Activated CD8-positive, alpha-beta memory T cell treated with anti-CD3 and anti-CD28 coated beads for 1 hour (primary cell): ENCODE measurements at places on chromosomes 12 and 14.

GRCh38 chr12:105077435-105077834 is 6.8 kb downstream of the ALDH1L2 start:
- DNase-seq: no peak

- no peak for DNase-seq
Measured at GRCh38 chr12:112111931-112112330, 3.3 kb upstream of the NAA25 start.

DNA sequence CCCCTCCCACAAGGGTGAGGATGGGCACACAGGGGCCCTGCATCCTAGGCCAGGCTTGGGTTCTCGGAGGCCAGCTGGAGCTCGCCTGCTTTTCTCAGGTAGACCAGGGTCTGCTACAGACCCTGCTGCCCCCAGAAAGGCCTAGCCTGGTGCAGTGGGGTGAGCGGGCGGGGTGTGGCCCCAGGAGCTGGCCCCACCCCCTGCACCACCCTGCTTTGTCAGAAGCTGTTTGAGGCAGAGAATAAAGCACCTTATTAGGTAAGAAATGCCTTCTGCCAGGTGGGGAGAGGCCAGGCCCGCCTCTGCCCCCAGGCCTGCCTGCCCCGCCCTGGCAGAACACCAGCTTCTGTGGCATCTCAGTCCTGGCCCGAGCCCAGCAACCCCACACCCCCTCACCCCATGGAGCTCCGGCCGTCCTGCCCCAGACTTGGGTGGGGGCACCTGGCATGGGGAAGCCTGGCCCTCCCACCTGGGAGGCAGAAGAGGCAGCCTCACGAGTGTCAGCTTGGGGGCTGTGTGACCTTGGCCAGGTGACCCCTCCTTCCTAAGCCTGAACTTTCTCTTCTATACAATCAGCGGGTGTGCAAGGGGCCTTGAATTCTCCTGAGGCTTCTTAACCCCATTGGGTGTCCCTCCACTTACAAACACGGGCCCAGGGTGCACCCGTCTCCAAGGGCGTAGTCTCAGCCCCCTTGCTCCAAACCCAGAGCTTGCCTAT is 43.2 kb downstream of the KRT80 start:
- no peak for DNase-seq

- no peak for DNase-seq
Measured at GRCh38 chr12:53750812-53751335, 905 bp downstream of the CISTR start.

GRCh38 chr14:55798406-55798805 is 218.4 kb downstream of the KTN1 start:
- DNase-seq: no peak

- no peak for DNase-seq
Measured at GRCh38 chr12:98533723-98534251, 18.4 kb downstream of the TMPO start.

DNA sequence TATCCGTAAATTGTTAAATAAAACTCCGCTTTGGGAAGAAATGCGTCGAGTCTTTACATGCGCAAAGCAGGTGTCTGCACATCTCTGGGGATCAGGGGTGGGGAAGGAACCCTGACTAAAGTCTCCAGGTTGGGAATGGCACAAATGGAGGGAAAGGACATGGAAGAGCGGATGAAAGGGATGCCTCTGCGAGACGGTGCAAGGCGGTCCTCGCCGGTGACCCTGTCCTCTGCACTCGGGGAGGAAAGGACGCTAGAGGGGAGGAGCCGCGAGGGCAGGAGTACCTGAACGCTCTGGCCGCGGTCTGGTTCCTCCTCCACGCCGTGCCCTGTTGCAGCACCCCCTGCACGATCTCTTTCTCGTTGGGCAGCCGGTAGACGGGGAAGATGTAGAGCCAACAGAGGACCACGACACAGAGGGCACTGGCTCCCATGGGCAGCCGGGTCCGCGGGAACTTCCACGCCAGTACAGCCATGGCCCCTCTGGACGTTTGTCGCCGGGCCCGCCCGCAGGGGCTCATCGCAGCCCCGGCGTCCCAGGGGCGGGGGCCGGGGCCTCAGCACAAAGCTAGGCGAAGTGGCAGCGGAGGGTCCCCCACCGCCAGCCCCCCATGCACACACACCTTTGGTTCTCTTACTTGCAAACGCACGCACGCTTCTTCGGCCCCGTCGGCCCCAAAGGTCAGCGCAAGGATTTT is 646 bp downstream of the ST8SIA1 start:
- no peak for DNase-seq

GRCh38 chr14:59585891-59586554 is 9.4 kb upstream of the CCDC175 start:
- no peak for DNase-seq

- no peak for DNase-seq
Measured at GRCh38 chr14:96588410-96589257, 86.5 kb downstream of the PAPOLA start.

- no peak for DNase-seq
Measured at GRCh38 chr14:69316449-69317101, 56.6 kb downstream of the GALNT16 start.

DNA sequence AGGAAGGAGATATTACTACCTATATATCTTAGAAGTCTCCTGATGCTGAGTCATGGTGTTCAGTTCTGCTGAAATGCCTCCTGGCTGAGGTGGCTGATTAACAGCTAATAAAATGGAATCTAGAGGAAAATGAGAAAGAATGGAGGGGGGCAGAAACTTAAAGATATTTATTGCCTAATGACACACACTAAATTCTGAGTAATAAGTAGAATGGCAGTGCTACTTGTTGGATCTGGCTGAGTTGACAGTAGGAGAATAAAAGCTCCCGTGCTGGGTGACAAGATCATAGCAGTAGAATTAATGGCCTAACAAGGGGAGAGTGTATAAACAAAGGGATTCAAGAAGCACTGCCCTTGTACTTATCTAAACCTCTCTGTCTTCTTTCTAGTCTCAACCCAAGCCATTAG is 137.5 kb downstream of the CNTN1 start:
- DNase-seq: no peak
